ENCODE measurements at places on chromosomes 1 and 21.

- no peak for DNase-seq
These were observed 23.5 kb upstream of the LMO4 start for GRCh38 chr1:87305151-87305550.

DNA sequence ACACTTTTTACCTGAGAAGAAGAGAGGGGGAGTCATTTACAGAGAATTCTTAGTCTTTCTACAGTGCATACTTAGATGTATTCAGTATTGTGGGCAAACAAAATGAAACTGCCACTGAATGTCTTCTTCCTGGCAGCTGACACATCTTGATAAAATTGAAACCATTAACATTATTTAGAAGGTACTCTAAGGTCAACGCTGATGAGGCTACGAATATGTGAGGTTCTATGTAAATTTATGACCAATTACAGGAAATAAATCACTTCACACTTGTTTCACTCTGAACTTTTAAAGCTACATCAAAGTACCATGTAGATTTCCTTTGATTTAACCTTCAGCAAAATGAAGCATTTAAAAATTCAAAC lies 51.3 kb upstream of the GFI1 start:
- DNase-seq, result no peak

GRCh38 chr1:226676381-226676780 lies 62.7 kb downstream of the ITPKB start:
- DNase-seq, result no peak

DNA sequence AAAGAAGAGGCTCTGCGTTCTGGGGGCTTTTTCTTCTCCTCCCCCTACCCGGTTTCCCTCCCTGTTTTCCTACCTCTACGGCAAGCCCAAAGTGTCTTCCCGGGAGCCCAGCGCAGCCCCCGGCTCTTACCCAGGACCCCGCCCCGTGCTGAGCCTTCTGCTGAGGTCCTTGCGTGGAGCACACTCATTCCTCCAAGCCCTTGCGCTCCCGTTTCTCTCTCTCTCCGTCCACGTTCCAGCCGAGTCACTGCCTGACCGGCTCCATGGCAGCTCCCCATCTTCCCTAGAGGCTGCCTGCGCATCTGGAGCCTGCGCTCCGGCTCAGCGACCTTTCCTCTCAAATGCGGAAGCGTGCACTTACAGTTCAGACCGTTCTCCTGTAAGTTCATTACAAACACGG lies 24.9 kb upstream of the PDXK start:
- DNase-seq, result no peak

GRCh38 chr21:45590246-45590725 lies 48.0 kb upstream of the SLC19A1 start:
- DNase-seq, result no peak
